ENCODE measurements at places on chromosomes 6 and 20.
A peak's percentile ranks its signal among the peaks of the same experiment; 100 is the strongest.

DNA sequence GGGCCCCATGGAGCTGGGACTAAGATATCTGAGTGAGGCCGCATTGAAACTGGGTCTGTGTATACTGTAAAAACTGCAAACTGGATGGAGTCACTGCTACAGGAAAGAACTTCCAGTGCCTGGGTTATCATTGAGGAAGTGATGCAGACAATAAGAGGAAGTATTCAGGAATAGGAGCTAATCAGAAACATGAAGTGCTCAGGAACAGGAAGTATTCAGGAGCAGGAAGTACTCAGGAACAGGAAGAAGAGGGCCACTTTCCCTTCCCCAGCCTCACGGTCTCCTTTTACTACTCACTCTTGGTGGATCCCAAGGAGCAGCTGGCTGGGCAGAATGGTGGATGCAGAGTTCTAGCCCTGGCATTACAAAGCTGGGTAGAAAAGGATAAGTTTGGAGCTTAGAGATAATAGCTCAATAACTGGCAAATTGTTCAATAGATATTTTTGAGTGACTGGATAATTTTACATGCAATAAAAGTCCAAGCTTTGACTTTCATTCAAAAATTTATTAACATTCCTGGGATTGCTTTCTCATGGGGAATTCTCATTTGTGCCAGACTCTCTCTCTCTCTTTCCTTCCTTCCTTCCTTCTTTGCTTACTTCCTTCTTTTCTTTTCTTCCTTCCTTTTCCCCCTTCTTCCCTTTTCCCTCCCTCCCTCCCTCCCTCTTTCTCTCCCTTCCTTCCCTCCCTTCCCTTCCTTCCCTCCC, 82.2 kb upstream of the PAX1 start:
- H3K4me1 ChIP-seq, result no peaks in the 10 kb centered on the region
- DNase-seq, result no peak
- no peak overlapping the region for H3K4me3 ChIP-seq
- H3K27ac ChIP-seq, result no peak overlapping the region
- H3K36me3 ChIP-seq, result no peaks in the 10 kb centered on the region
- peaks cover 3% of the 10 kb centered on the region for H3K27me3 ChIP-seq

DNA sequence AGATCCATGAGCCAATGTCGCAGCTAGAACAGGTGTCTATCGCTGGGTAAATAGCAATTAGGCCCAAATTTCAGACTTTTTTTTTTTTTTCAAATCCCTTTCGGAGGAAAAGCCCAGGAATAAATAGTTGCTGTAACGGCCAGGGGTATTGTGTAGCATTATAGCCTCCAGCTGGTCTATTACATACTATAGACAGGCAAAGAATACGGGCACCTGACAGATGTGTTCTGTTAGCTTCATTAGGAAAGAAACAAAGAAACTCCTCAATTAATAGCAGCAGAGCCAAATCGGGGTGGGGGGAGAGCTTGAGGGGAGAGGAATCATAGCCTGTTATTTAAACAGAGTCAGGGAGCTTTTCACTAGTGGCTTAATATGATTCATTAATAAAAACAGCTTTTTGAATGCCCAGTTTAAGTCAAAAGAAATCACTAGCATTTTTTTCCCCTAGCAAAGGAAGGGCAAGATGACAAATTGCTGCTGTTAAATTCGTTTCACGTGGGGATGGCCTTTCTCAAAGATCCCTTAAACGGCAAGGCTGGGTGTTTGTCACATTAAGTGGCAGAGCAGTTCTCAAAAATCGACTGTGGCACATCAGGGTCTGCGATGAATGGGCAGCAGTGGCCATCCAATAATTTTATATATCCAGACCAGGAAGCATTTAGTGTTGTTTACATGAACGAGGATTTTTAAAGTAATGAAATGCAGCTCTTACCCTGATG, 139.4 kb downstream of the ID4 start:
- H3K36me3 ChIP-seq, result no peaks in the 10 kb centered on the region
- H3K4me3 ChIP-seq, result no peak overlapping the region
- H3K4me1 ChIP-seq, result no peaks in the 10 kb centered on the region
- H3K27me3 ChIP-seq, result peaks cover 13% of the 10 kb centered on the region
- DNase-seq, result no peak

DNA sequence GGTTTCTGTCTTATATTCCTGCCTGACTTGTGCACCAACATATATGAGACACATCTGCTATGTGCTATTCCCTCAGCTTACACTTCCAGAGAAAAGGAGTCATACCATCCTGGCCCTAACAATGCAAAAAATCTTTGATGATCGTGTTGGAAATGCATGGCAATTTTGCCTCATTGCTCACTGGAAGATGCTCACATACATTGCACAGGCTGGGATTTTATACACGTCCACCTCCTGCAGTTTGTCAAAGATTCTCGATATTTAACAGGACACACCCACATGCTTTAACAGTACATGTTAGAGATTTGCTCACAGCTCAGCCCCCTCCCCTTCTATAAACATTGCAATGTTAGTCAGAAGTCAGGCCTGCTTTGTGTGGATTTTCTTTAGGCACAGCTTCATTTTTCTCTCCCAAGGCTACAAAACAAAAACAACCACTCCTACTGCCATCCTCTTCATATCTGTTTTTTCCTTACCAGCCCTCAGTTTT, 66.1 kb downstream of the ADGB start:
- H3K4me1 ChIP-seq, result no peaks in the 10 kb centered on the region
- no peaks in the 10 kb centered on the region for H3K27me3 ChIP-seq
- no peak for DNase-seq
- H3K36me3 ChIP-seq, result no peaks in the 10 kb centered on the region
- no peak overlapping the region for H3K4me3 ChIP-seq

- DNase-seq, result no peak
- H3K27ac ChIP-seq, result no peak overlapping the region
- peaks cover 7% of the 10 kb centered on the region for H3K27me3 ChIP-seq
- H3K36me3 ChIP-seq, result no peaks in the 10 kb centered on the region
- peak overlapping the region; percentile 85 for H3K4me3 ChIP-seq
- peaks cover 14% of the 10 kb centered on the region for H3K4me1 ChIP-seq
Measured at GRCh38 chr6:104858642-104859041, 1.1 kb downstream of the HACE1 start.

GRCh38 chr6:142913511-142914047, 31.4 kb downstream of the HIVEP2 start:
- H3K4me1 ChIP-seq, result peaks cover 50% of the 10 kb centered on the region
- peak overlapping the region; percentile 96 for H3K27ac ChIP-seq
- DNase-seq, result peak; percentile 84
- peak overlapping the region; percentile 83 for H3K4me3 ChIP-seq
- H3K27me3 ChIP-seq, result no peaks in the 10 kb centered on the region

DNA sequence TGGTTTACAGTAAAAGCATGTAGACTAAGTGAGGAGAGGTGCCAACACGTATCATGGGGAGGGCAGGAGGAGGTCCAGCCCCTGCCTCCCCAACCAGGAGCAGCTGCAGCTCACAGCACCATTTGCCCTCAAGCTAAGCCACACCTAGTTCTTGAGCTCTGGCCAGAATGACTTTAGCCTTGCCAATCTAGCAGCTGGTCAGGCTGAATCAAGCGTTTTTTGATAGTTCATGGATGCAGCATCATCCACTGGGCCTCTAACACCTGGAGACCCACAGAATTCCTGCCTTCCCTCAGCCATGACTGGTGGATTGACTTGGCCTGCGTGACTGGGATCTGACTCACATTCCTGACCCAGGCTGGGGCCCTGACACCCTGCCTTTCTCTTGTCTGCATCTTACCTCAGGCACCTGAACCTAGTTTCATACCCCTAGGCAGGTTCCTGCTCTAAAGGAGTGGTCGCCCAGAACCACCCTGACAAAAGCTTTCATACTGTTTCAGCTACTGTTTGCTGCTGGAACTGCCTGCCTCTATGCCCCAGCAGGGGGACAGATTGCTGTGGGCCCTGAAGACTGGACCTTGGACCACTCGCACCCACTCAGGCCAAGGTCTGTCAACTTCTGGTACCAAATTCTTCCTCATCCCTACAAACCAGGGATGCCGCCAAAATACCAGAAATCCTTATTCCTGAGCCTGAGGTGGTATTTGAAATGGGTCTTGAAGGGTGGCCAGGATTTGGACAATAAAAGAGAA, 122.3 kb downstream of the QRSL1 start:
- H3K36me3 ChIP-seq, result no peaks in the 10 kb centered on the region
- no peak overlapping the region for H3K4me3 ChIP-seq
- no peak for DNase-seq
- no peaks in the 10 kb centered on the region for H3K4me1 ChIP-seq

All from natural killer cell treated with Interleukin-12 subunit alpha and Interleukin-12 subunit beta and Interleukin-15 and Interleukin-18, amount 100 ng/mL, for 72 hours (primary cell).